ENCODE measurements at places on chromosomes 7 and 10. TPM values are rescaled to one million over a fixed set of nuclear protein-coding genes. Genes with fewer than 3 reads are reported as not detected.
A peak's percentile ranks its signal among the peaks of the same experiment; 100 is the strongest.

Gene OGDHL
- total RNA-seq, result 1.4 TPM

DNA sequence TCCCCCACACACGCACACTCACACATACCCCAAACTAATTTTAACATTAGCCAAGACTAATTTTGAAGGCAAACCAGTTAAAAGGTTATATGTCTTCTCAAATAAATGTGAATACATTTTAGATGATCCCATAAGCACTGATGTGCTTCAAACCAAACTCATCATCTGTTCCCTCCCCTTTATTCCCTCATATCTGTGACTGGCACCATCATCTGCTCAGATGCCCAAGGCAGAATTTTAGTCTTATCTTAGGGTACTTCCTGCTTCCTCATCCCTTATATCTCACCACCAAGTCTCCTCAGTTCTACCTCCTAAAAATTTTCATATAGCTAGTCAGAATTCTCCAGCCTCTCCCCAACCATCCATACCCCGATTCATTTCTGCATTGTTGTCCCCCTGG lies 80.4 kb downstream of the UPF2 start:
- DNase-seq, result no peak

- no peak for DNase-seq
Measured at GRCh38 chr10:17544465-17544864, 72.7 kb downstream of the HACD1 start.

Gene ITGA8
- 18.8 TPM for total RNA-seq

Gene PTPRN2
- total RNA-seq, result 3.1 TPM

- DNase-seq, result no peak
Measured at GRCh38 chr10:3233486-3233990, 61.0 kb upstream of the PITRM1 start.

GRCh38 chr10:115049960-115050359 lies 43.2 kb upstream of the ATRNL1 start:
- DNase-seq, result no peak

DNA sequence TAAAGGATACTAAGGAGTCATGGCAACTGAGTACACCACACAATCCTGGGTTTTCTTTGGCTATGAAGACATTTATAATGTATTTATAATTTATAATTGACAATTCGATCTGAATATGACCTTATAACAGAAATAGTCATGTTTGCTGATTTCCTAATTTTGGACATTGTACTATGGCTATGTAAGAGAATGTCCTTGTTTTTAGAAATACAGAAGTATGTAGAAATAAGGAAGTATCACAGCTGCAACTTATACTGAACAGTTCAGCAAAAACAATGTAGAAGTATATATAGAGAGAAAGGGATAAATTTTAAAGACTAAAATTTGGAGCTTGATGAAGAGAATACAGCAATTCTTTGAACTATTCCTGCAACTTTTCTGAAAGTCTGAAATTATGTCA lies 32.6 kb downstream of the PRLHR start:
- DNase-seq, result no peak

DNA sequence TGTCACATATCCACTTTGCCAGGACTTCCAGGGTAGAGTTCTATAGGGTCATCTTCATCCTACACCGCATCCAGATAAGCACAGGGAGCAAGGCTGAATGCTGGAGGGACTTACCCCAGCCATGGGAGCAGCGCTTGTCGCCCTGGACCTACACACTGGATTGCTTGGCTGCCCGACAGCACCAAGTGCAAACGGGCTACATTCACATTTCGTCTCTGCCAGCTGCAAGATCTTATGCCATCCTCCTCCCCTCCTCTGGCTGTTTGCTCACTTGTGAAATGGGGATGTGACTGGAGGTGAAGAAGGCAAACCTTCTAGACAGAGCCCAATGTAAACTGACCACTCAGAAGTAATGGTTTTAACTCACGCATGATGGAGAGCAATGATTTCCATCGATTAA lies 1.0 kb downstream of the DDC start:
- DNase-seq, result no peak

Gene SPDYE2B
- not detected for total RNA-seq

- peak; percentile 74 for DNase-seq
Measured at GRCh38 chr10:89283936-89284475, 17.8 kb upstream of the IFIT2 start.

DNA sequence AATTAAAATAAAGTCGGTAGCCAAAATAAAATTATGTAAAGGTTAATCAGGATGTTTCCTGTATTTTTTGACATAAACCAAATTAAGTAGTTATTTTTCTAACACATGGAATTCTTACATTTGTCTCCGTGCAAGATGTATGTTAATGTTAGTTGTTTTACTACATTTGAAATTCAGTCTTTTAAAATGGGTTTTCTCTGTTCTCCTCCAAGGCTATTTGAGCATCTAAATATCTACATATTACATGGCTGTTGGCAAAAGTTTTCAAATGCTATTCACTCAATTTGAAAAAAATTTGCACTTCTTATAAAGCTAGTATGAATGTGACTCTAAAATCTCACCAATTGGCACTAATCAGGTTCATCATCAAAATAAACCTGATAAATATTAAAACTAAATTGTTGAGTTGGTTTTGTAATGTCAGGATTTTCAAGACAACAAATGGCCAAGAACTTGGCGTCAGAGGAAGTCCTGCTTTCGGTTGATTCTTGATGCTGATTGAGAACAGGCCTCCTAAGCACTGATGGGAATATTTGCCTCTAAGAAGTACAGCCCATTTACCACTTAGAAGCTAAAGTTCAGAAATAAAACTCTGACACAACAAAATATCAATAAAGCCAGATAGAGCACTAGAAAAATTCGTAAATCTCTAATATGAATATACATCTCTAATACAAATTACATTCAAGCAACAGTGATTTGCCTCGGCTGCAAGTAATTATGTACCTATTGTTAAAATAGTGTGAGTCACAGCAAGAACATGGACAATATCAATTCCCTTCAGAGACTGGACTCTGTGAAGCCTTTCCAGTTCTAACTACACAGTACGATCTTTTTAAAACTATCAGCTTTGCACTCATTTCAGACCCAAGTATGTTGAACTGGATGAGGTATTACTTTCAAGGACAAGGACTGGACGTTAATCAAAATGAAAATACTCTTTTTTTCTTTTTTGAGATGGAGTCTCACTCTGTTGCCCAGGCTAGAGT lies 733.1 kb upstream of the C7orf33 start:
- peak; percentile 30 for DNase-seq

Gene GIMAP8
- total RNA-seq, result 12.2 TPM

Gene ELMO1
- 59.9 TPM for total RNA-seq

Gene AKR1C1
- 5.4 TPM for total RNA-seq

Data from tongue (tissue), 3 donors.